Skin of body (tissue), 3 donors: ENCODE measurements at places on chromosomes 4 and X. TPM values are rescaled to one million over a fixed set of nuclear protein-coding genes. Genes with fewer than 3 reads are reported as not detected.

- DNase-seq, result no peak
Measured at GRCh38 chrX:33726281-33727160, 405.6 kb downstream of the FAM47A start.

DNA sequence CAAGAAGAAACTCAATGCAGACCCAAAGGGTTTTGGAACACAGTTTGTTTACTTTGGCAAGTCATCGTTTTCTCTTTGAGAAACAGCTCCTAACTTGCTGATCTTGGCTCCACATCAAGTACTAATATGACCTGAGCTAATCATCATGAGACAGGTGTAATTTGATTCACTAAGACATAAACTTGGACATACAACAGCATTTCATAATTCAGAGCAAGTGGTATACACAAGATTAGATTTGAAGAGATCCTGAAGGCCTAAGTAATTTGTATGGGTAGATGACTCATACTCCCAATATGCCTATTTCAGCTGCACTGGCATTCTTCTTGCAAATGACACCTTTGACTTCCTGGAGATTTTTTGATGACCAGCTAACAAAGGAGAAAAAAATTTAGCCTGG, 1521.7 kb downstream of the RPA4 start:
- no peak for DNase-seq

- no peak for DNase-seq
Measured at GRCh38 chr4:93828995-93829819, 654 bp downstream of the ATOH1 start.

- DNase-seq, result no peak
Measured at GRCh38 chr4:104795264-104795939, 300.7 kb upstream of the CXXC4 start.

DNA sequence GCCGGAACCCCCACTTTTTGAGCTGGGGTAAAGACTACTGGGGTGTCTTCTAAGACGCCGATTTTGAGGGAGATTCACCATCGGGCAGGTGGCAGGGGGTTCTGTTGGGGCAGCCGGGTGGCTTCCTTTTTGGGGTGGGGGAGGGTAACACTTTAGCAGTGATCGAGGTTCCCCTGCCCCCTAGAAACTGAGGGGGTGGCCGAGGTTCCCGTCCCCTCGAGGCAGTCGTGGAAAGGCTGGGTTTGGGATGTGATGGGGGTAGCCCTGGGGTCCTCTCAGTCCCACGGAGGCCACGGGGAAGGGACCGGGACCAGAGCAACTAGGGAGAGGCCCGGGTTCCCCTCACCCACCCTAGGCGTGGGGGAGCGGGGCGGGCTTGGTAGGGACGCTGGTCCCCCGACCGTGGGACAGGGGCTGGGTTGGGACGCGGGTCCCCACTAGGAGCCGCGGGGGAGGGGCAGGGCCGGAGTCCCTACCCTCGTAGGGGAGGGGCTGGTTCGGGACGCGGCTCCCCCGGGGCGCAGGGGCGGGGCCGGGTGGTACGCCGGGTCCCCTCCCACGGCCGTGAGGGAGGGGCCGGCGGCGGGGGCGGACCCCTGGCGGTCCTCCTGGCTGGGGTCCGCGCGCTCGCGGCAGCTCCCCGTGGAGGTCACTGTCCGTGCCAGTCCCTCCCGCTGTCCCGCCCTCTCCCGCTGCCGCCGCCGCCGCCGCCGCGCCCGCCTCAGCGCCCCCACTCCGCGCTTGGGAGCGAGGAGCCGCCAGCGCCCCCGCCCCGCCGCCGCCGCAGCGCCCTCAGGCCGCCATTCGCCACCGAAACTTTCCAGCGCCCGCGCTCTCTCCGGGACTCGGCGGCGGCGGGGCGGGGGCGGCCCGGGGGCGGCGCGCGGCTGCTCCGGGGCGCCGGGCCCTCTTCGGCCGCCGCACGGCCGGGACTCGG, at the start of gene TBL1X:
Gene TBL1X (plus strand): TSS at position 624 of the 937 bp plus-strand sequence. CDS start 188,529 bp downstream, outside the sequence.
- DNase-seq, result peak; percentile 10

DNA sequence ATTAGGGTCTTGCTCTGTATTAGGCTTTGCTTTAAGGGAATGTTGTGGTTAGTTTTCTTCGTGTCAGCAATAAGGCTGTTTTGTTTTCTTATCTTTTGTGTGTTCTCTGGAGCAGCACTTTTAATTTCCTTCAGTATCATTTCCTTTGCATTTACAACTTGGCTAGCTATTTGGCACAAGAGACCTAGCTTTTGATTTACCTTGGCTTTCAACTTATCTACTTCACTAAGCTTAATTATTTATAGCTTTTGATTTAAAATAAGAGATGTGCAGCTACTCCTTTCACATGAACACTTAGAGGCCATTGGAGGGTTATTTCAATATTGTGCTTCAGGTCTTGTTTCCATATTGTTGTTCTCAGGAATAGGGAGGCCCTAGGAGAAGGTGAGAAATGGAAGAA, 68.2 kb downstream of the FAT4 start:
- no peak for DNase-seq

GRCh38 chr4:40421839-40422708, 86.9 kb downstream of the CHRNA9 start:
- no peak for DNase-seq

GRCh38 chr4:24824720-24825119, 29.3 kb downstream of the SOD3 start:
- DNase-seq, result no peak

Gene USP17L26
- total RNA-seq, result not detected
